ENCODE measurements at places on chromosomes 6 and 20. TPM values are rescaled to one million over a fixed set of nuclear protein-coding genes. Genes with fewer than 3 reads are reported as not detected.
A peak's percentile ranks its signal among the peaks of the same experiment; 100 is the strongest.

Gene MTFR2
- total RNA-seq, result 18.4 TPM

DNA sequence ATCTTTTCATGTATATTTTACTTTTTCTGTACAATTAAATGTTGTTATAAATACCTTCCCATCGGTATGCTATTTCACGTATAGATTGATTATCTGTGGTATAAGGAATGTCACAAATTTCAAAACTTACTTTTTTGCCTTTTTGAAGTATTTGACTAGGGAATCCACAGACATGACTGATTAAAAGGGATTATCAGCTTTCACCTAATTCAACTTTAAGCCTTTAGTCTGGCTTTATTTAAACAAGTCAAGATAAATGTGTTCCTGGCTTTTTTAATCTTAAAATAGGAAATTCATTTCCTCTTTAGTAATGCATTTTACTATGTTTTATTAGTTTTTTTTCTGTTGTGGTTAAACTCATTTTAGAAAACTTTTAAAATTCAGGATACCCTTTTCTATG lies 160.0 kb downstream of the MACROD2 start:
- no peaks in the 10 kb centered on the region for H3K4me1 ChIP-seq
- H3K4me3 ChIP-seq, result no peak overlapping the region
- H3K27ac ChIP-seq, result no peak overlapping the region
- H3K36me3 ChIP-seq, result no peaks in the 10 kb centered on the region
- no peak for DNase-seq
- no peaks in the 10 kb centered on the region for H3K27me3 ChIP-seq

- H3K27ac ChIP-seq, result peak overlapping the region; percentile 79
- no peak for DNase-seq
- peaks cover 3% of the 10 kb centered on the region for H3K36me3 ChIP-seq
- H3K4me1 ChIP-seq, result peaks cover 44% of the 10 kb centered on the region
Observed at GRCh38 chr20:4665591-4665990, 56.1 kb upstream of the PRND start.

DNA sequence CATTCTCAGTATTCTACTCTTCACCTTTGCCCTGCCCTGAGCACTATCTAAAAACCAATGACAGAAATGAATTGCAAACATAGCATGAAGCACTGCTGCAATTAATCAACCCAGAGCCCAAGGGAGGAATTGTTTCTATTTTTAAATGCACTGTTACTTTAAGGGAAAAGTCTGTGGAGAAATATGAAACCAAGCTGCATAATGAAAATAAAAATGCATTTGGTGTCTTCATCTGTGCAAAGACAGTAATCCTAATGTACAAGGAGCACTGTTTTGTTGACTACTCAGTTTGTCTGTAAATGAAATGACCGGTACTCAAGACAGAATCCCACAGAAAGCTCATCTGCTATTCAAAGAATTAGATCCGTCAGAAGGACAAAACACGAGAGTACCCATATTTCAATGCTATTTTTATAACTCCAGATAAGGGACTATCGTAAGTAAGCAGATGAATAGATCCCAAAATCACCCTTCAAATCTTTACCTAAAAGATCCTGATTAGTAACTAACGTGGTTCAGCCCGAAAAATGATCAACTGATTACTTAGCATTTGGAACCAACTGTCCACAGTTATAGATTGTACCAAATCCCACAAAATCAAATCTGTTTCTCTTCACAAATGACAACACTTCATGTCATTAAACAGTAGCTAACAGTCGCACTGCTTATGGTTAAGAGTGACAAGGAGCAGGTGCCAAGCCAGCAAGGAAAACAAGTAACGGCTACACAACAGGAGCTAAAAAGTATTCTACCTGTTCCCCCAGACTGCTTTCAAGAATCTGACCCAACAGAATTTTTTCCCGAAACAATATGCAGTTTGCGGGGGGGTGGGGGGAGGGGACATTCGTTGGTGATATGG lies 2.4 kb downstream of the KIF13A start:
- no peaks in the 10 kb centered on the region for H3K36me3 ChIP-seq
- no peak overlapping the region for H3K27ac ChIP-seq
- peaks cover 7% of the 10 kb centered on the region for H3K4me1 ChIP-seq
- no peak for DNase-seq
- peaks cover 62% of the 10 kb centered on the region for H3K27me3 ChIP-seq

GRCh38 chr6:53985366-53985765 lies 125.9 kb upstream of the MLIP start:
- peaks cover 6% of the 10 kb centered on the region for H3K27me3 ChIP-seq
- H3K4me1 ChIP-seq, result no peaks in the 10 kb centered on the region
- H3K36me3 ChIP-seq, result no peaks in the 10 kb centered on the region
- H3K4me3 ChIP-seq, result no peak overlapping the region
- H3K27ac ChIP-seq, result no peak overlapping the region

DNA sequence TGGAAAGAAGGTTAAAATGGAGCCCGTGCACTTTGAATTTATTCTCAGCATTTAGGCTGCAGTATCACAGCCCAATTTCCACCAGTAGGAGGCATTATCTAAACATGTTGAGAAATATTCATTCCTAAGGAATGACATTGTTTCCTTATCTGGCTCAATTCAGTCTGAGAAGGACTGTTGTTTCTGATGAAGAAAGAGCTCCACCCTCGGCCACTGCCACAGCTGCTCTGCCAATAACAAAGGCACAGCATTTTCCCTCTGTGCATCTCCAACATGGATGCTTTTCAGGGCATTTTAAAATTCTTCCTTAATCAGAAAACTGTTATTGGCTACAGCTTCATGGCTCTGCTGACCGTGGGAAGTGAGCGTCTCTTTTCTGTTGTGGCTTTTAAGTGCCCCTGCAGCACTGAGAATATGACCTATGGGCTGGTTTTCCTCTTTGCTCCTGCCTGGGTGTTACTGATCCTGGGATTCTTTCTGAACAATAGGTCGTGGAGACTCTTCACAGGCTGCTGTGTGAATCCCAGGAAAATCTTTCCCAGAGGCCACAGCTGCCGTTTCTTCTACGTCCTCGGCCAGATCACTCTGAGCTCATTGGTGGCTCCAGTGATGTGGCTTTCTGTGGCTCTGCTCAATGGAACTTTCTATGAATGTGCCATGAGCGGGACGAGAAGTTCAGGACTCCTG lies at the start of gene CALHM5:
CALHM5 (plus strand) TSS at position 216 of the 687 bp plus-strand sequence; CDS start at position 274, 58 bp downstream.
- H3K36me3 ChIP-seq, result no peaks in the 10 kb centered on the region
- no peaks in the 10 kb centered on the region for H3K4me1 ChIP-seq
- no peak within 1 kb of the TSS for H3K27ac ChIP-seq
- peaks cover 9% of the 10 kb centered on the region for H3K27me3 ChIP-seq

GRCh38 chr20:48292806-48293205 lies 507.5 kb upstream of the SULF2 start:
- DNase-seq, result no peak
- H3K27ac ChIP-seq, result no peak overlapping the region
- H3K4me1 ChIP-seq, result no peaks in the 10 kb centered on the region
- no peak overlapping the region for H3K4me3 ChIP-seq
- H3K27me3 ChIP-seq, result peaks cover 8% of the 10 kb centered on the region

- no peak overlapping the region for H3K4me3 ChIP-seq
- H3K27me3 ChIP-seq, result peaks cover 20% of the 10 kb centered on the region
- no peaks in the 10 kb centered on the region for H3K36me3 ChIP-seq
- H3K4me1 ChIP-seq, result no peaks in the 10 kb centered on the region
- no peak overlapping the region for H3K27ac ChIP-seq
Observed at GRCh38 chr6:110098511-110099116, 80.9 kb downstream of the WASF1 start.

- no peaks in the 10 kb centered on the region for H3K36me3 ChIP-seq
- no peak overlapping the region for H3K4me3 ChIP-seq
- no peaks in the 10 kb centered on the region for H3K27me3 ChIP-seq
Observed at GRCh38 chr20:22455259-22455658, 129.1 kb downstream of the FOXA2 start.

Gene SASH1
- 0.52 TPM for total RNA-seq

DNA sequence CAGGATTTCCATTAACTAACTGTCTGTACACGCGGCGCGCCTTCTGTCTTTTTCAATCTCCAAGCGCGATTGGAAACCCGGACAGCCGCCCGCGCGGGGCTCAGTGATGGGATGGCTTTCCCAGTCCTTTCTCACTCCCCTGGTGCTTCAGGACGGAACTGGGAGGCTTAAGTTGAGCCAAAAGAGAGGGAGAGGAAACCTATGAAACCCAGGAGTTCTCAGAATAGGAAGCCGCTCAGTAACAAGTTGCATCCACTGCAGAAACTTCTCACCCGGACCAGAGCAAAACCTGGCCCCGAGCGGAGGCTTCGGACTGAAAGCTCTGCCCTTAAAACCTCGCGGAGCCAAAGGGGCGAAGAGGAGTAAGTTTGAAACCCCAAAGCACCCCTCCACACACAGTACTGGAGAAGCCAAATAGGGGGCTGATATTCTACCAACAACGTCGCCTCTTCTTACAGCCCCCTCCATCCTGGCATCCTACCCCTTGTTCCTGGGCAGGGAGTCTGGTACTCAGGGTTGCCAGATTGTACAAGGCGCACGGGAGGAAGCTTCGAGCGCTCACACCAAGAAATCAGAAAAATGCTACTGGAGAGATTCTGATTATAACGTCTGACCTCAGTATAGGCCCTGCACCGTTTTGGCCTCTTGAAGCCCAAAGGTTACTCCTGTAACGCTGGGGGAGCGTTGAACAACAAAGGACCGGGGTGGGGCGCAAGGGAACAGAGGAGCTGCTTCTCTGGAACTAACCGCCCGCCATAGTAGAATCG lies 906 bp upstream of the COL12A1 start:
- peaks cover 82% of the 10 kb centered on the region for H3K27me3 ChIP-seq
- peaks cover 49% of the 10 kb centered on the region for H3K4me1 ChIP-seq
- H3K4me3 ChIP-seq, result peak overlapping the region; percentile 15
- no peaks in the 10 kb centered on the region for H3K36me3 ChIP-seq

Gene HLA-DRA
- 20.8 TPM for total RNA-seq

Gene KATNA1
- total RNA-seq, result 20.8 TPM

GRCh38 chr20:46128310-46129151 lies 10.4 kb downstream of the CD40 start:
- H3K27ac ChIP-seq, result no peak overlapping the region
- peaks cover 11% of the 10 kb centered on the region for H3K27me3 ChIP-seq
- peaks cover 2% of the 10 kb centered on the region for H3K4me1 ChIP-seq

DNA sequence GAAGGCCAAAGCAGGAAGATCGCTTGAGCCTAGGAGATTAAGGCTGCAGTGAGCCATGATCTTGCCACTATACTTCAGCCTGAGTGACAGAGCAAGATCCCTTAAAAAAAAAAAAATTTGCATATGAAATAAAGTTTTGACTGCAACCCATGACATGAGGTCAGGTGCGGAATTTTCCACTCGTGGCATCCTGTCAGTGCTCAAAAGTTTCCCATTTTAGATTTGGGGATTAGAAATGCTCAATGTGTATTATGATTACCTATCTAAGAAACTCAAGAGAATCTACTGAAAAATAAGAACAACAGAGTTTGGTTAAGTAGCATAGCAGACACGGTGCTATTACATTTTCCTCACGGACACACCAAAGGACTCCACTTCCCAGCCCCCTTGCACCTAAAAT lies 11.7 kb downstream of the SLC23A2 start:
- peaks cover 11% of the 10 kb centered on the region for H3K4me1 ChIP-seq
- no peak for DNase-seq
- peak overlapping the region; percentile 76 for H3K27ac ChIP-seq
- no peaks in the 10 kb centered on the region for H3K27me3 ChIP-seq
- no peak overlapping the region for H3K4me3 ChIP-seq
- H3K36me3 ChIP-seq, result no peaks in the 10 kb centered on the region

DNA sequence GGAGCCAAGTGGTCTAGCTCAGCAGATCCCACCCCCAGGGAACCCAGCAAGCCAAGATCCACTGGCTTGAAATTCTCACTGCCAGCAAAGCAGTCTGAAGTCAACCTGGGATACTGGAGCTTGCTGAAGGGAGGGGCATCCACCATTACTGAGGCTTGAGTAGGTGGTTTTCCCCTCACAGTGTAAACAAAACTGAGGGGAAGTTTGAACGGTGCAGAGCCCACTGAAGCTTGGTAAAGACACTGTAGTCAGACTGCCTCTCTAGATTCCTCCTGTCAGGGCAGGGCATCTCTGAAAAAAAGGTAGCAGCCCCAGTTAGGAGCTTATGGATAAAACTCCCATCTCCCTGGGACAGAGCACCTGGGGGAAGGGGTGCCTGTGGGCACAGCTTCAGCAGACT lies 819.5 kb upstream of the EPHA7 start:
- H3K27me3 ChIP-seq, result no peaks in the 10 kb centered on the region
- no peak overlapping the region for H3K27ac ChIP-seq
- H3K4me3 ChIP-seq, result no peak overlapping the region

- no peak for DNase-seq
- H3K4me1 ChIP-seq, result peaks cover 52% of the 10 kb centered on the region
- peak overlapping the region; percentile 56 for H3K27ac ChIP-seq
- H3K36me3 ChIP-seq, result peaks cover 12% of the 10 kb centered on the region
- H3K4me3 ChIP-seq, result peak overlapping the region; percentile 78
- no peaks in the 10 kb centered on the region for H3K27me3 ChIP-seq
Observed at GRCh38 chr6:44933108-44933507, 395.0 kb upstream of the RUNX2 start.

GRCh38 chr20:50394569-50394968 lies 115.6 kb upstream of the PTPN1 start:
- no peak for DNase-seq
- no peak overlapping the region for H3K4me3 ChIP-seq
- H3K27me3 ChIP-seq, result peaks cover 4% of the 10 kb centered on the region
- no peaks in the 10 kb centered on the region for H3K36me3 ChIP-seq

- H3K27ac ChIP-seq, result no peak overlapping the region
- H3K27me3 ChIP-seq, result peaks cover 34% of the 10 kb centered on the region
- H3K4me1 ChIP-seq, result peaks cover 8% of the 10 kb centered on the region
- no peak for DNase-seq
- H3K4me3 ChIP-seq, result no peak overlapping the region
- no peaks in the 10 kb centered on the region for H3K36me3 ChIP-seq
Observed at GRCh38 chr6:116011520-116011919, 49.2 kb downstream of the FRK start.

GRCh38 chr6:111691345-111692225 lies 85.9 kb upstream of the TRAF3IP2 start:
- no peak overlapping the region for H3K4me3 ChIP-seq
- peaks cover 91% of the 10 kb centered on the region for H3K36me3 ChIP-seq
- no peaks in the 10 kb centered on the region for H3K27me3 ChIP-seq
- no peak for DNase-seq

Gene PACSIN1
- not detected for total RNA-seq

Gene PAQR8
- total RNA-seq, result 6.8 TPM

GRCh38 chr6:34110610-34111009 lies 35.3 kb downstream of the GRM4 start:
- no peak overlapping the region for H3K4me3 ChIP-seq
- no peaks in the 10 kb centered on the region for H3K27me3 ChIP-seq
- H3K27ac ChIP-seq, result no peak overlapping the region
- no peak for DNase-seq

GRCh38 chr20:50113420-50114224 lies 672 bp upstream of the UBE2V1 start:
- peaks cover 35% of the 10 kb centered on the region for H3K36me3 ChIP-seq
- peak overlapping the region; percentile 98 for H3K27ac ChIP-seq
- H3K4me1 ChIP-seq, result peaks cover 61% of the 10 kb centered on the region
- peak overlapping the region; percentile 99 for H3K4me3 ChIP-seq
- H3K27me3 ChIP-seq, result no peaks in the 10 kb centered on the region

Gene ADGRF5
- total RNA-seq, result not detected

All from activated T-helper 2 cell treated with anti-CD3 and anti-CD28 coated beads, Interferon-gamma antibody, Interleukin-2, Interleukin-4, amounts not matched to agents 10 μg/mL and 5 μg/mL and 100 μg/mL, durations not matched to agents 14 hours and 24 hours and 36 hours (primary cell).